Suppressor macrophage treated with lipopolysaccharide for 1 hour (primary cell): ENCODE measurements at places on chromosomes 2 and 18.

DNA sequence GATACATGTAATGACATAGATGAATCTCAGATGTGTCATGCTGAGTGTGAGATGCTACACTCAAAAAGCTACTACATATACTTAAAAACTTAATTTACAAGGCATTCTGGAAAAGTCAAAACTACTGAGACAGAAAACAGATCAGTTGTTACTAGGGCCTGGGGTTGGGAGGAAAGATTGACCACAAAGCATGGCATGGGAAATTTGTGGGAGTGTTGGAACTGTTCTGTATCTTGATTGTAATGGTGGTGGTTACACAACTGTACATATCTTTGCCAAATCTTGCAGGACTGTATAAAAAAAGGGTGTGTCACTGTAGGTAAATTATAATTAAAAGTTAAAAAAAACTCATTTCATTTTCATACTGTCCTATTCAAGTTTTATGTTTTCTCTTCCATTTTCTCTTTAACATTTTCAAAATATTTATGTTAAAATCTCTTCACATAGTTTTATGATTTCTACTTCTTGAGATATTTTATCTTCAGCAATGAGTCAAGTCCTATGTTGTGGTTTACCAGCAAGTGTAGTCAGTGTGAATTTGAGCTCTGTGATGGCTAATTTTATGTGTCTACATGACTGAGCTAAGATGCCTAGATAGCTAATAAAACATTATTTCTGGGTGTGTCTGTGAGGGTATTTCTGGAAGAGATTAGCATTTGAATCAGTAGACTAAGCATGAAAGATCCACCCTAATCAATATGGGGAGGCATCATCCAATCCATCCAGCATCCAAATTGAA is 58.6 kb upstream of the VRK2 start:
- no peak for DNase-seq

- DNase-seq: no peak
These were observed 417.0 kb upstream of the NRXN1 start for GRCh38 chr2:51448911-51449310.

GRCh38 chr2:105592288-105592687 is 152.4 kb upstream of the NCK2 start:
- no peak for DNase-seq

GRCh38 chr2:173051463-173052215 is 24.0 kb upstream of the MAP3K20 start:
- DNase-seq: peak; percentile 42

DNA sequence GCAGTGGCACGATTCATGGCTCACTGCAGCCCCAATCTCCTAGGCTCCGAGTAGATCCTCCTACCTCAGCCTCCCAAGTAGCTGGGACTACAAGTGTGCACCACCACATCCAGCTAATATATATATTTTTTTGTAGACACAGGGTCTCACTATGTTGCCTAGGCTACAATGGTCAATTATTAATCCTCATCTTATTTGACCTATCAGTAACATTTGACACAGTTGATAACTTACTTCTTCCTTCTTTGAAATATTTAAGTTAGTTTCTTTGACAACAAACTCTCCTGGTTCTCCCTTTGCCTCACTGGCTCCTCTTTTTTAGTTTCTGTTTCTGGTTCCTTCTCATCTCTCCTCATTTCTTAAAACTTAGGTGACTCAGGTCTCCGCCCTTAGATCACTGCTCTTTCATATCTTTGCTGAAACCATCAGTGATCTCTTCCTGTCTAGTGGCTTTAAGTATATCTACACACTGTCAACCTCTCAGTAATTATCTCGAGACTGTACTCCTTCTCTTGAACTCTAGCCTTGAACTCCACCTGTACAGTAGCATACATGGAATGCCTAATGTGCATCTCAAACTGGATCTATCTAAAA is 11.5 kb downstream of the PGAP1 start:
- DNase-seq: peak; percentile 81

- DNase-seq: no peak
These were observed 76.0 kb downstream of the GFPT1 start for GRCh38 chr2:69311024-69311416.

DNA sequence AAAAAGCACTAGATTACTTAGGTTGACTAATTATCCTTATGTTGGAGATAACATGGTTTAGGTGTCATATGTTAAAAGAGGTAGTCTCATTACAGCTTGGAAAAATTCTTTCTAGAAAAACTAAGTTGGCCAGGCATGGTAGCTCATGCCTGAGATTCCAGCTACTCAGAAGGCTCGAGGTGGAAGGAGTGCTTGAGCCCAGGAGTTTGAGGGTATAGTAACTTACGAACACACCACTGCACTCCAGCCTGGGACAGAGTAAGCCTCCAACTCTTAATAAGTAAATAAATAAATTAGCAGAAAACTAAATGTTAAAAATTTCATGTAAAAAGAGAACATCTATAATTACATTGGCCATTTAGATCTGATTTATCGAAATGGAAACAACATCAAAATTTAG is 177.2 kb downstream of the NR4A2 start:
- DNase-seq: no peak

DNA sequence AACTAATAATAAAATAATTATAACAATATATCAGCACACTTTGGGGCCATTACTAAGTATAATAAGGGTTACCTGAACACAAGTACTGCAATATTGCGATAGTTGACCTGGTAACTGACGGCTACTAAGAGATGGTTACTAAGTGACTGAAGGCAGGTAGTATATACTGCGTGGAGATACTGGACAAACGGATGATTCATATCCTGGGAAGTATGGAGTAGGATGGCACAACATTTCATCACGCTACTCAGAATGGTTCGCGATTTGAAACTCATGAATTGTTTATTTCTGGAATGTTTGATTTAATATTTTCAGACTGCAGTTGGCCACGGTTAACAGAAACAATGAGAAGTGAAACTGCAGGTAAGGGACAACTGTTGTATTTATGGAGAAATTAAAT is 39.5 kb upstream of the FLACC1 start:
- DNase-seq: no peak

GRCh38 chr2:225022188-225022587 is 20.1 kb downstream of the DOCK10 start:
- no peak for DNase-seq

DNA sequence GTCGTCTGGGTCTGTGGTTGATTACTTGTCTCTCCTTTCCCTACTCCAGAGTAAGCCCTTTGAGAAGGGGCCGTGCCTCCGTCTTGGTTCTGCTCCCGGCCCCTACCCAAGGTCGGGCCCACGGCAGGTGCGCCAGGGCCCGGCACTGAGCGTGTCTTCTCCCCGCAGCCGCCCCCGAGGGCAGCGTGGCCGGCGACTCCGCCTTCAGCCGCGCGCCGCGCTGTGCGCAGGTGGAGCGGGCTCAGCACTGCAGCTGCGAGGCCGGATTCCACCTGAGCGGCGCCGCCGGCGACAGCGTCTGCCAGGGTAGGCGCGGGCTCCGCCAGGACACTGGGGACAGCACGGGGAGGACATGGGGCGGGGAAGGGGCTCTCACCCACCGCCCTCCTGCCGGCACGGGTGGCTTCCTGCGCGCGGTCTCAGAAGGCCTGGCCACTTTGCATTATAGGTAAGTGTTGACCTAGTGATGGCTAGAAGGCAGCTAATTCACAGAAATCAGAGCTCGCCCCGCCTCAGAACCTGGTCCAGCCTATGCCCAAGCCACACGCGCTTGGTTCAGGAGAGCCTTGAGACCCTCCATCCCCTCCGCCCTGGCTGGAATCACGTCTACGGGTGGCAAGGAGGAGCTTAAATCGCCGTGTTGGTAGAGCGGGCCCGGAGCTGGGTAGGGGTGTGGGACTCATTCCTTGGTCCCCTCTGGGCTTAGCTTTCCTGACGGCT is 43.5 kb downstream of the FBLN7 start:
- DNase-seq: no peak

DNA sequence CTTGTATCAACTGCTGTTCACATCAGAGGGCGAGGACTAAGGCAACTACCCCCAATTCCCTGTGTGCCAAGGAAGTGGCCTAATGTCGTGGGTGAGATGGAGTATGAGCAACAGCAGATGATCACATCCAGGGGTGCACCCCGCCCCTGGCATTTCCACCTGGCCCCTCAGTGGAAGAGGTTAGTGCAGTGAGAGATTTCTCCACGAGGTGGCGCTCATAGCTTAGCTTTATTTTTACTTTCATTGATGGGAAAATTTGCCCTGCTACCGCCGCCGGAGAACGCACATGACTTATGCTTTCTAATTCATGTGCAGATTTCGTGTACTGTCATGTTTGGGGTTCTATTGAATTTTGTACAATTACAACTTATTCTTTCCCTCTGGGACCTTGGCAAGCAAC is 470.6 kb upstream of the MEX3C start:
- DNase-seq: peak; percentile 63

DNA sequence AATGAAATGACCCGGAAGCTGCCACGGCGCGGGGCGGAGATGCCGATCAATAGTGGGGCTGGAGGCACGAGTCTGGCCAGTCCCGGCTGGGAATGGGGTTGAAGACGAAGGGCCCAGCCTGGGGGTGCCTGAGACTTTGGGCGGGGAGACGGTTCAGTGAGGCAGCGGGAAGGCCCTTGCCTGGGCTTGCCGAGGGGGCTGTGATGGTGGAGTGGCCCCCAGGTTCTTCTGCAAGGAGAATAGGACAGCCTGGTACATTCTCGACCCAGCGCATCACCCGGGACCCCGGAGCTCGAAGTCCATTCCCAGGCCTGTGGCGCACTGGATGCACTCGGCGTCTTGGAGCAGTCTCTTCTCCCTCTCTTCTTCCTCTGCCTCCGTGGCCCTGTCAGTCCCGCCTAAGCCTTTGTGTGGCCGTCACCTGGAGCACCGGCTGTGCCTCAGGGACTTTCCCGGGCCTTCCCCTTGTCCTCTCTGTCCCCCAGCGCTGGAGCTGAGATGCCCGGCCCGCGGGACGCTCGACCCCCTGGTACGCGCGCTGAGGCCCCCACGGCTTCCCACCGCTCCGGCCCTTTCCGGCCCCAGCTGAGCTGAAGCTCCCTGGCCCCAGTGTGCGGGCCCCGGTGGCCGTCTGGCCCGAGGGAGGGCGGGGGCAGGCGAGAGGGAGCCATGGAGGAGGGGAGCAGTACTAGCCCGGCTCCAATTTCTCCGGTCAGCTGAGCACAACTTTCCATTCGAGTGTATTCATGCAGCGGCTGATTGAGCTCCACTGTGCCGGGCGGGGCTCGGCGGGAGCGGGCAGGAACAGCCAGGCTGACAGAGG is 8.0 kb downstream of the SIX3 start:
- DNase-seq: no peak

- no peak for DNase-seq
These were observed 33.8 kb upstream of the TEX51 start for GRCh38 chr2:126864861-126865260.

- DNase-seq: no peak
These were observed 245.0 kb upstream of the RND3 start for GRCh38 chr2:150732491-150732890.
